ENCODE measurements at places on chromosomes 11 and 22.

DNA sequence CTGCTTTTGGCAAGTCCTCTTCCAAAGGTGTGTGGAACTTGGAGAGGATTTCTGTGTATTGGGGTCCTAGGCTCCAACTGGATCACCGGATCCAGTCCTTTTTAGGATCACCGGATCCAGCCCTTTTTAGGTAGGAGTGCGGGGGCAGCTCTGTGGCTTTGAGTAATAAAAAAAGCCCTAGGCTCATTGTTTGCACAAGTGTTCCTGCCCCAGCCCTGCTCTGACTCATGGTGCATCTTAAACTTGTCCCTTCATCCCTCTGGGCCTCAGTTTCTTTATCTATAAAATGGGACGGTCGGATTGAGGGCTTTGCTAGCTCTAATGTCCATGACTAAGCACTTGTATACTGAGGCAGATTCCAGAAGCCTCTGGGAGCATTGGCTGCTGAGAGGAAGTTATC lies 22.7 kb upstream of the CD44 start:
- no peak for DNase-seq

DNA sequence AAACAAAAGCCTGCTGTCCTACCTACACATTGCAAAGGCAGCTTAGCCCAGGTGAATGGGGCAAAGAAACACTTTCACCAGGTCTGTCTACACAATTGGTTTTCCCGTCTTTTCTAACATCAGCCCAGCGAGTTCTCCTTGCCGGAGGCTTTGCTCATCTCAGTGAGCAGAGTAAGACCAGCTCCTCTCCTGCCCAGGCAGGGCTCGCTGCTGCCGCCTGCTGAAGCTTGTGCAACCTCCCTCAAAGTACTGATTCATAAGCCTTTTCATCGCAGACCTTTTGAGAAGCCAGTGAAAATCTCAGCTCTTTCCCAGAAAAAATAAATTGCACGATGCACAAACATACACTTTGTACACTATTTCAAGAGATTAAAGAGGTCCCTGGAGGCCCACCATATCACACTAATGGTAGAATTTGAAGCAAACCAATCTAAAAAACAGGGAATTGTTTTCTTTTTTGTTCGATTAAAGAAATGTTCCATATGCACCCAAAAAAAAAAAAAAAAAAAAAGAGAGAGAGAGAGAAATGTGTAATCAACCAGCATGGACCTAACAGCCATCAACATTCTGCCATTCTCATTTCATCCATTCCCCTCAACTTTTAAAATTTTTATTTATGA lies 328.1 kb upstream of the MPPED2 start:
- peak; percentile 21 for DNase-seq

DNA sequence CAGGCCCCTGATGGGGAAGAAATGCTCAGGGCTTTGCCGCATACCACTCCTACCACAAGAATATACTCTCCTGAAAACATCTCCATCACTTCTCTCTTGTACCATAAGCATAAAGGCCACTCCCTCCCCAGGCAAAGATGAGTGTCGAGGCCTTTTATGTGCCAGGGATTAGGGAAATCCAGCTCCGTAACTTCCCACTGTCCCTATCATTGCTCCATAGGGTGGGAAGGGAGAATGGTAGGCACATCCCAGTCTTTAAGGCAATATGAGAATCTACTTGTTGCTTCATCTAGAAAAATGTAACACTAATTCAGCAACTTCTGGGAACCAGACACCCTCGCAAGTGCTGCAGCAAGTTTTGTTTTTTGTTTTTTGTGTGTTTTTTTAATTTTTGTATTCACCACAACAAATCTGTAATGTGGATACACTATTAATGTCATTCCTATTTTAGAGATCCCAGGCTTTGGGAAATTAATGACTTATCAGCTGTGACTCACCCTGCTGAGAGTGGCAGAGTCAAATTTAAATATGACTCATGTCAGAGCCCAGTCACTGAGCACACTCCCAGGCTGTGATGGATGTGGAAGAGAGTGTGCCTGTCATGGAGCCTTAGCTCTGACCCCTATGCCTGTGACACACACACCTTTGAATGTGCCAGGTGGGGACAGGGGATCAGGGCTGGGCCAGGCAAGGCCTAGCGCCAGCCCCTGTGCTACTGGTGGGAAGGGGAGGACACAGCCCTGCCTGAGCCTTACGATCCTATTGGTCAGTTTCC lies 23.4 kb downstream of the PANX1 start:
- DNase-seq, result no peak

DNA sequence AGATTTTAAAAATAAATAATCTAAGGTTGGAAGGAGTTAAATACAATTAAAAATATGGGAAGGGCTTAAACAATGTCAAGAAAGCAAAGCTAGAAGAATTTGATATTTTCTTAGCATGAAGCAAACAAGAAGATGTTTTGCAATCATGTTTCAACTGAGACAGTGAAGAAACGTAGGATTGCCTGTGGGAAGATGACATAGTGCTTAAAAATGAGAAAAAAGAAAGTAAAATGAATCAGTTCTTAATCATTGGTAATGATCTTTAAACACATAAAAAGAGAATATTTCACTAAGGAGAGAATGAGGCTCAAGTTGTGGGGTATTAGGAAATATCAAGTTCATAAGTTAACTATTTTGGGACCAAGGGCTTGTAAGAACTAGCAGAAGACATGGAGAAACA lies 855.0 kb downstream of the METTL15 start:
- no peak for DNase-seq

GRCh38 chr11:121328967-121329679 lies 36.6 kb downstream of the SC5D start:
- no peak for DNase-seq
